ENCODE measurements at places on chromosomes 13 and 19.

DNA sequence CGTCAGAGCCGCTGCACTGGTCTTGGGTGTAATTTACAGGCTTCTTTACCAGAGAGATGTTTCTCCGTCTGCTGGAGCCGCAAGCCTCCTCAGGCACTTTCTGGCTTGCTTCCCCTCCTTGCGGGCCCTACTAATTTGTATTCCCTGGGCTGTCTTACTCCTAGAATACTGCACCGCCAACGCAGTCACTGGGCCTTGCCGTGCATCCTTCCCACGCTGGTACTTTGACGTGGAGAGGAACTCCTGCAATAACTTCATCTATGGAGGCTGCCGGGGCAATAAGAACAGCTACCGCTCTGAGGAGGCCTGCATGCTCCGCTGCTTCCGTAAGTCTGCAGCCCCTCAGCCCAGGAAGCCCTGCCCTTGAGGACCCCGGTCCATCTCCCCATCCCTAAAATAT, 14.1 kb upstream of the C19orf33 start:
- DNase-seq, result no peak

DNA sequence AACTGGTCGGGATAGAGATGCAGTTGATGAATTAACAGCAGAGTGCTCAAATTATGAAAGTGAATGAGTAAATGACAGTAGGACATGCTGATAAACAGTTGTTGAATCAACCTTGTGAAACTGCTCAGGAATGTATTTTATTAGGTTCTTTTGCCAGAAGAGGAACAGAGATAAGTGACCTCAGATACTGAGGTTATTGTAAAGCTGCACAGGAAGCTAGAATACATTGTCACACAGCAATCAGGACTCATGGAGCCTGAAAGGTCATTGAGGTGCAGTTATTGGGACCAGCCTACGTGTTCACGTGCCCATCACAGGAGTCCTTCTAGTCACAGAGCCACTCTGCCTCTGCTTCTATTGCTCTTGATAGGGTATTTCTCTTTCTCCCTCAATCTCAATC, 47.5 kb upstream of the MED4 start:
- no peak for DNase-seq

GRCh38 chr13:45362939-45363338, 22.0 kb upstream of the TPT1 start:
- DNase-seq, result no peak

GRCh38 chr19:43534816-43535761, 2.1 kb downstream of the ZNF575 start:
- no peak for DNase-seq

- DNase-seq, result no peak
Measured at GRCh38 chr13:95222733-95223018, 78.6 kb downstream of the ABCC4 start.

DNA sequence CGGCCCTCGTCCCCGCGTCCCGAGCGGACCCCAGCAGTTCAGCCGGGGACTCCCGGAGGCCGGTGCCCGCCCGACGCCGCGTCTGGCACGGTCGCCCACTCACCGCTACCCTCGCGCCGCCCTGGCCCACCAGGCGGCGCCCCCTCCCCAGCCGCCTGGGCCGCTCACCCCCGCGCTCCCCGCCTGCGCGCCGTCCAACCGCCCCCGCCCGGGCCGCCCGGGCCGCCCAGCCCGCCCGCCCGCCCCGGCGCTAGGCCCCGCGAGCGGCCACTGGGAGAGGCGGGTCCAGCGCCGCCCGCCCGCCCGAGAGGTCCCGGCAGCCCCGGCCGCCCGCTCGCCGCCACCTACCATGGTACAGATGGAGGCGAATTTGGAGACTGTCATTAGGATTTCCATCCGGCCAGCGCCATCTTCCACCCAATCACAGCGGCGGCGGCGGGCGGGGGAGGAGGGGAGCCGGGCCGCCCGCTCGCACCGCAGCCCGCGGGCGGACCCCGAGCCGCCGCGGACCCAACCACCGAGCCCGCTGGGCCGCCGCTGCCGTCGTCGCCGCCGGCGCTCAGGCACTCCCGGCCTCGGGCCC, at the start of gene USP12:
Gene USP12 (minus strand): TSS at position 568 of the 583 bp plus-strand sequence. CDS start 172 bp downstream, at position 396.
- no peak for DNase-seq

DNA sequence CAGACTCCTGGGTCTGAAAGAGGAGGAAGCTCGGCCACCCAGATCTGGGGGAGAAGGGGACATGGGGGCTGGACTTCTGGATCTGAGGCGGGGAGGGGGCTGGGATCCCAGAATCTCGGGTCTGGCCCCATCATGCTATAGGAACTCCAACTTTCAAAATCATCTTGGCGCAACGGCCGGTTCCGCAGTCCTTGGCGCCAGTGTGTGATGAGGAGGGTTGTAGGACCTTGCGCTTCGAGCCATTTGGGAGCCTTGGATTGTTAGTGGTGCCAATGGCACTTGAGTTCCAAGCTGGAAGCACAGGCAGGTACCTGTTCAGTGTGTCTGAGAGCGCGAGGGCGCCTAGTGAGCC, 324 bp downstream of the RUVBL2 start:
- DNase-seq, result no peak

DNA sequence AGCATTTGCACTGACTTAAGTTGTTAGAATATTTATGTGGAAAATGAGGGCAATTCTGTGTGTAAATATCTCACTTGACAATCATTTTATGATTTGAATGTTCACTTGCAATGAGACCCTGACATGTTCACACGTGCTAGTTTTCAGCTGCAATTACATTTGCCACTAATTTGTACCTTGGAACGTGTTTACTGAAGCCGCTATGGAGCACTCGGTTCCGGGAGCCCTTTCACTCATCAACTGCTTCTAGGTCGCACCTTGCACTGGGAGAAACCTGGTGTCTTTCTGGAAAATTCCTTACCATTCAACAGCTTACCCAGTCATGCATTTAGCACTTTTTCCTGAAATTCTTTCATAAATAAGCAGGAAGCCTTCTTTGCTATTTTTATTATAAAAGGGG, 229.6 kb downstream of the ZIC5 start:
- no peak for DNase-seq

GRCh38 chr19:2523630-2524311, 47.8 kb downstream of the GADD45B start:
- no peak for DNase-seq

GRCh38 chr13:73248711-73249580, 190.1 kb downstream of the KLF5 start:
- no peak for DNase-seq

Data from NCI-H460 (cell line).